ENCODE measurements at places on chromosomes 12 and 14.
A peak's percentile ranks its signal among the peaks of the same experiment; 100 is the strongest.

- no peak for DNase-seq
Observed at GRCh38 chr12:109244073-109244472, 65.0 kb downstream of the FOXN4 start.

- DNase-seq, result no peak
Observed at GRCh38 chr14:104788161-104788818, 7.3 kb downstream of the AKT1 start.

DNA sequence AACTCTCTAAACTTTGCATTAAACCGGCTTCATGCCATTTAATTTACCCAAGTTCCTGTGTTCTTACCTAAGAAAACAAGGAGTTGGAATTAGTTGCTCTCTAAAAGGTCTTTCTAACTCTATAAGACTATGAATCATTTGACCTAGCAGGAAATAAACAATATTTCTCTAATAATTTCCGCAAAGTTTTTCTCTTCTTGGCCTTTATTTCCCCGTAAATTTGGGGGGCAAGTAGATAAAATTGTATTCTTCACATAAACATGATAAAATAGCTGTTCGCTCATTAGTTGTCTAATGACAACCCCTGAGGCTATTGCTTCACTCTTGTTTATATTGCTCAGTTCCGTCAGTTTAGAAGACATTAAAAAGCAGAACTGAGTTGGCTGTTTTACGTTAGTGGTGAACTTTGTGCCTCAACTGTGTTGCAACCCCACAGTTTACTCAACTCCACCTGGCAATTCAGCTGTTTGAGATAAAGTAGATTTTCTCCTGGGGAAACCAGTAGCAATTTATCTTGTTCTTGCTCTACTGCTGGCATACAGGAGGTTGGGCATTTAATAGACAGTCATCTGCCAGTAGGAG, 74.7 kb downstream of the BTG1 start:
- DNase-seq, result no peak

- no peak for DNase-seq
Observed at GRCh38 chr12:24482882-24483604, 465.9 kb downstream of the BCAT1 start.

- no peak for DNase-seq
Observed at GRCh38 chr14:92654239-92654901, 94.1 kb downstream of the LGMN start.

DNA sequence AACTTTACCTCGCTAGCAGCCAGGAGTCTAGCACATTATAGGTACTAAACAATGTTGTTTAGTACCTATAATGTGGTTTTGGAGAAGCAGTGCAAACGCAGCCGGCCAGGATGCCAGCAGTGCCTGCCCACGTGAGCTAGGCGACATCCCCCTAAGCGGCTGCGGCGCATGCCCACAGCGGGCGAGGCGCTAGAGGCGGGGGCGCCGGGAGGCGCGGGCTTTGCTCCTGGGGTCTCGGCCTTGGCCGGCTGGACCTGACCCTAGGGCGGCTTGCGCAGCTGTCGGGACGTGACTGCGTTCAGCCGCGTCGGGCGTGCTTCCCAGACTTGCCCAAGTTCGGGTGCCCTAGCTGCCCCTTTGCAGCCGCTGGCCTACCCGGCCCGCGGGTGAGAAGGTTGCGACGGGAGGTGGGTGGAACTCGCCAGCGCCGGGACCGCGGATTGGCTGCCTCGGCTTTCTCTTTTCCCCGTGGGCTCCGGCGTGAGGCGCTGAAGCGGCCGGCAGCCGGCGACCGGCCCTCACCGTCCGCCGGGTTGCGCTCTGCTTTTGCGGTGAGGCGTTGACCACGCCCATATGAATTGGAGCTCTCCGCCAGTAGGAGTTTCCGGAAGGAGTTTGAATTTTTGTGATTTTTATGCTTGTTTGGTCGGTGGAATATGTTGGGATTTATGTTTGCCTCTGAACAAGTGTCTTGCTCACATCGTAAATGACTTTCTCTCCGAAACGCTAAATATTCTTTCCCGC, at the start of gene TMEM19:
Gene TMEM19 (plus strand): TSS at position 169 of the 744 bp plus-strand sequence. CDS start 599 bp downstream, outside the sequence.
- DNase-seq, result peak; percentile 62

DNA sequence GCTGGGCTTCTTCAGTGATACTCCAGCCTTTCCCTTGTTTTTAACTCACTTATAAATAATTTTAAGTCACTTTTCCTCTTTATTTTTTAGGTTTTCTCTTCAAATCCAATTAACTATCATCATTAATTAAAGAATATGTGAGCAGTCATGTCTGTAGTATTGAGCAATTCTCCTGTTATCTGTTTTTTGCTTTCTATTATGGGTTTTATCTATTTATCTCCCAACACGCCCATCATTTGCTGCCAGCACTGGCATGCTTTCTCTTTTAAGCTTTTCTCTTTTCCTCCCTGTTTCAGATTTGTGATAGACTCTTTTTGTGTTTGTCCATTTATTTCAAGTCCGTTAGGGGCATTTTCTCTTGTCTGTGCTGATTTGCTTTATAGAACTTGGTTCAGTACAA, 72.3 kb downstream of the CRADD start:
- no peak for DNase-seq

DNA sequence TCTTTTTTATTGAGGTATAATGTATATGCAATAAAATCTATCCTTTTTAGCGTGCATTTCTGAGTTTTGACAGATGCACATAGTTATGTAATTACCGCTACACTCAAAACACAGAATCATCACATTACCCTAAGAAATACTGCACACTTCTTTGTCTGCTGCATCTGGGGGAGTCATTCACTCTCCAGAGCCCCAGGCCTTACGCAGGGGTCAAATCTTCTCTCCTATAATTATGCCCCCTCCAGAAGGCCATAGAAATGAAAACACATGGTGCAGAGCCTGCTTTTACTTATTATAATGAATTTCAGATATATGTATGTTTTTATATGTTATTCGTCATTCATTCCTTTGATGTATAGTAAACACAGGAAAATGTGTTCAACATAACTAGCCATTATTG, 296.5 kb upstream of the TMEM132C start:
- DNase-seq, result no peak

DNA sequence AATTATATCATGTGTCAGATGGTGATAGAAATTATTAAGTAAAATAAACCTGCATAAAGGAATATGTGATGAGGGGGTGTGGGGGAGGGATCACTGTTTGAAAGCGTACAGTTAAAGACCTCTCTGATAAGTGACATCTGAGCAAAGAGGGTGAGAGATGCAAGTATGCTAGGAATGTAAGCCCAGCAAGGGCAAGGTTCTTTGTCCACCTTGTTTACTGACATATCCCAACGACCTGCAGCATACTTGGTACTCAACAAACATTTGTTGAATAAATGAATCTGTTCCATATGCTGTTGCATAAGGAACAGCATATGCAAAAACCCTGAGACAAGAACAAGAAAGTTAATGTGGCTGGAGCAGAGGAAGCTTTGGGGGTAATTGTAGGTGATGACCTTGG, 12.0 kb upstream of the MDM1 start:
- no peak for DNase-seq

DNA sequence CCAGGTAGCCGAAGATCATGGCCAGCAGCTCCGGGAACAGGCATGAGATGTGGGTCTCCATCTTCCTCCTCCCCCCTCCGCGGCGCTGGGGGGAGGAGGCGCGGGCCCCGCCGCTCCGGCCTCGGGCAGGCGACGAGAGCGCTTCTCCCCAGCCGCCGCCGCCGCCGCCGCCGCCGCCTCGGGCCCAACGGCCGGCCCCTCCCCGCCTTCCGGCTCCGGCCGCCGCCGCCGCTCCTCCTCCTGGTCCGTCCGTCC, 448 bp downstream of the FBXL14 start:
- DNase-seq, result no peak

DNA sequence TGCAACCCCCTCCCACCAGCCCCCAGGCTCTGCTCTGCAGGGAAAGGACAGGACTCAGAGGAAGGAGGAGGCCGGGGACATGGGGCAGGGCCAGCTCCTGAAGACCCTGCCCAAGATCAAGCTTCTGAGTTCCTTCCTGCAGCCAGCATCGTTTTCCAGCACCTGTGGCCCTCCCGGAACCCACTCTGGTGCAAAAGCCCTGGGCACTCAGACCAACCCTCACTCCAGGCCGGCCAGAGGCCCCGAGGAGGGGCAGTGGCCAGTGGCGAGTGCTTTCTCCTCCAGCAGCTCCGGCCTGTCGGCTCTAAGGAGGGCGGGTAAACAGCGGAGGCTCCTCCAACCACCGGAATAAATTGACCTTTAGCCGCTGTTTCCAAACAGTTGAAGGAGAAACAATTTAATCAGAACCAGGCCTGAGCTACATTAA, 10.8 kb downstream of the TMEM179 start:
- no peak for DNase-seq

GRCh38 chr12:81944886-81945285, 185.7 kb upstream of the PPFIA2 start:
- DNase-seq, result no peak

DNA sequence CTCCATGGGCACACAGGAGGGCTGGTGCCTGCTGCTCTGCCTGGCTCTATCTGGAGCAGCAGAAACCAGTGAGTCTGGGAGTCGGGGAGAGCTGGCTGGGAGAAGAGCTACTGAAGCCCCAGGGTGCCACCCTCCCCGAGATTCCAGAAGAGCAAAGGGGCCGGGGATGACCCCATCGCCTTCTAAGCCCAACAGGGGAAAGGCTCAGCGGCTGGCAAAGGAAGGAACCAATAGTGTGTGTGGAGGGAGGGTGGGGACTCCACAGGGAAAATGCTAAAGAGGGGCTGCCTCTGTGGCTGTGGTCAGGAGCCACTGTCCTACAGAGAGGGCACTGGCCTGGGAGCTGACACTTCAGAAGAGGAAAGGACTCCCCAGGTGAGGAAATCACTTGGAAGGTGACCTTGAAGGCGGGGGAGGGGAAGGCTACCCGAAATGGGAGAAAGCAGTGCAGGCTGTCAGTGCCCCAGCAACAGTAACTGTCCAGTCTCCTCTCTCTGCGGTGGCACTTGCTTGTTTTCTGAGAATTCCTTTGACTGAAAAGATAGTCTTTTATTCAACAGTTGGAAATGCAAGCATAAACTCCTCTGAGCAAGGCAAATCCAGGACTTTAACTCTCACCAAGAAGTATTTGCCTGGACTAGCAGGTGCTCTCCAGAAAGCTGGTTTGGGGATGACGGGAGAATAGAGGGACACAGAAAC, 552 bp downstream of the TAPBPL start:
- DNase-seq, result no peak

DNA sequence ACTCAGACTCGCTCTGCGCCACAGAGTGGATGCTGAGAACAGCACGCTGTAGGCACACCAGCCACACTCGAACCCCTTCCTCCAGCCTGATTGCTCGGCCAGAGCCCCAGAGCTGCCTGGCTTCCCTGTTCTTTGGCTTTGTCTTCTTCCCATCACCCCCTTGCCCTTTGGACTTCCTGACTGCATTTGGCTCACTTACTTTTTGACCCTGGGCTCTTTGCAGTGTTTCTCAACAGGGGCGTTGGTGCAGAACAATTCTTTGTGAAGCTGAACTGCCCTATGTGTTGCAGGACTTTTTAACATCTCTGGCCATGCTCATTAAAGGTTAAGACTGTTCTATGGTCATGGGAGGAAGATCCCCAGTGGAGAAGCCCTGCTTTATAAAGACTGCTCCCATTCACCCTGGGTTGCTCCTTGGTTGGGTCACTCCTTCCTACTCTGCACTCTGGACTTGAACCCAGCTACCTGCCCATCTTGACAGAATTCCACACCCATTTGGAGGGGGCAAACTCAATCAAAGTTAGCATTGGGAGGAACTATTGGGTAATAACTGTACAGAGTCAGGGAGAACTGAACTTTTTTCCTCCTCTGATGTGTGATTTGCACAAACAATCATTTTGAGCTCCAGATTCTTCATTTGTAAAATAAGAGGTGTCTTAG, 127.7 kb upstream of the PLEKHG7 start:
- DNase-seq, result no peak

DNA sequence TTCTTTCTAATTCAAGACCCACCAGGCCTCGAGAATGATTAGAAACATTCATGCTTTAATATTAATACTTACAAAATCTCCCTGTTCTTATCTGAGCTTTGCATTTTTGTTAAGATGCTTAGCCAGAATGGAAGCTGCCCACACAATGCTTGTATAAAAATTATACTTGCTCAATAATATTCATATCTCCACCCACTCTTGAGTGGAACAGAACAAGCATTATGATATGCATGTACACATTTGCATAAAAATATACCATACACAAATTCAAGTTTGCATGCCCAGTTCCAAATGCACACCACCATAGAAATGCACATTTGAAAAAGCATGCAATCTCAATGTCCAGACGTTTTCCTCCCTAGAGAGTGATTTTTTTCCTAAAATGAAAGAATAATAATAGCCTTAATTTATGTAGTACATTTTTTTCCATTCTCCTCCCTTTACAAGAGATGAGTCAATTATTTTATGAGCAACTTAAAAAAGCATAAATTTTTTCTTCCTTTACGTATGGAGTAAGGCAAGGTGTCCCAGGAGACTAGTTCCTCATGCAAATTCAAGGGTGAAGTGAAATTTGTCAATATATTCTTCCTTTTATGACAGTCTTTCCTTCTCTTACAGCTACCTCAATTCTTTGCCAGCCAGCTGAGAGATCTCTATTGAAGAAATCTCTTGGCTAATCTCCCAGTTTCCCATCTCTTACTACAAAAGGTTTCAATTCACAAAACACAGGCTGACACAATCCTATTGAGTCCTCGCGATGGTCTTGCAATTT, 313.1 kb upstream of the GARIN6 start:
- no peak for DNase-seq

DNA sequence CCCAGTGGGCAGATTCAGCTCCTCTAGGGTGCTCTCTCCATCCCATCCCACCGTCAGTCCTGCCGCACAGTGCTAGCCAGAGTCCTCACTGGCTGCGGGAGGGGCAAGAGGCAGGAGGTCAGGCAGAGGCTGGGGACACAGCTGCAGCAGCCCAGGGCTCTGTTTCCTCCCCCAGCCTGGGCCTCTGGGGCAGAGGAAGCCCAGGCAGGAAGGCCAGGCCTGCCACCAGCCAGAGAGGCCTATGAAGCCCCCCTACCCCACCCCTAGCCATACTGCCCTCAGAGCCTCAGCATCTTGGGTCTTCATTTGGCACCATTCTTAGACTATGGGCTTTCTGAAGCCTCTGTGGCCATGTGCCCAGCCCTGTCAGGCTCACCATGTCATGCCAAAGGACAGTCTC, 3.4 kb downstream of the ACVRL1 start:
- no peak for DNase-seq

- DNase-seq, result no peak
Observed at GRCh38 chr12:114933428-114934160, 249.6 kb upstream of the TBX3 start.

Measured in stimulated activated CD8-positive, alpha-beta memory T cell treated with anti-CD3 and anti-CD28 coated beads, Interleukin-2, amount 100 ng/mL, for 1 hour (primary cell).